Aorta (tissue), 5 donors: ENCODE measurements at places on chromosomes 16 and 17. TPM values are rescaled to one million over a fixed set of nuclear protein-coding genes. Genes with fewer than 3 reads are reported as not detected.

GRCh38 chr16:11524098-11524760 is 62.5 kb downstream of the LITAF start:
- DNase-seq, result no peak

- DNase-seq, result no peak
These were observed 19.7 kb upstream of the MEIOC start for GRCh38 chr17:44636562-44636961.

- peak; percentile 53 for DNase-seq
These were observed 26.5 kb upstream of the CDR2 start for GRCh38 chr16:22400900-22401299.

GRCh38 chr16:57358086-57358420 is 530 bp upstream of the CCL22 start:
- DNase-seq, result no peak

DNA sequence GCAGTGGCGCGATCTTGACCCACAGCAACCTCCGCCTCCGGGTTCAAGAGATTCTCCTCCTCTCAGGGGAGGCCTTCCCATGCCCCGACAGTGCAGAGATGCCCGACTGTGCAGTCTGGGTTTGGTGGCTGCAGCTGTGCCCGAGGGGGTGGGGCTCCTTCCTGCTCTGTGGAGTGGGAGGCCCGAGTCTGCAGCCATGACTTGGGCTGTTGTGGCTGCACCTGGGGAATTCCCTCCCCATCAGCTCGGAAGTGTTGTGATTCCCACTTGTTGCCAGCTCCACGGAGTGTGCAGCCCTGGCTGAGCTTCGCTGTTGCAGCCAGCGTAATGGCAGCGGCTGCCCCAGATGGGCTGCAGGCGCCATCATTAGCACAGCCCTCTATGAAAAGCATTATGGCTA is 66.4 kb upstream of the SMIM36 start:
- DNase-seq, result peak; percentile 67

OTOP2 gene
- total RNA-seq, result not detected
